GM23248 (cell line): ENCODE measurements at places on chromosomes 2 and 18.

- DNase-seq = peak; percentile 71
- H3K36me3 ChIP-seq = no peaks in the 10 kb centered on the region
- H3K4me3 ChIP-seq = no peak overlapping the region
Measured at GRCh38 chr2:71749671-71750101, 296.3 kb downstream of the DYSF start.

DNA sequence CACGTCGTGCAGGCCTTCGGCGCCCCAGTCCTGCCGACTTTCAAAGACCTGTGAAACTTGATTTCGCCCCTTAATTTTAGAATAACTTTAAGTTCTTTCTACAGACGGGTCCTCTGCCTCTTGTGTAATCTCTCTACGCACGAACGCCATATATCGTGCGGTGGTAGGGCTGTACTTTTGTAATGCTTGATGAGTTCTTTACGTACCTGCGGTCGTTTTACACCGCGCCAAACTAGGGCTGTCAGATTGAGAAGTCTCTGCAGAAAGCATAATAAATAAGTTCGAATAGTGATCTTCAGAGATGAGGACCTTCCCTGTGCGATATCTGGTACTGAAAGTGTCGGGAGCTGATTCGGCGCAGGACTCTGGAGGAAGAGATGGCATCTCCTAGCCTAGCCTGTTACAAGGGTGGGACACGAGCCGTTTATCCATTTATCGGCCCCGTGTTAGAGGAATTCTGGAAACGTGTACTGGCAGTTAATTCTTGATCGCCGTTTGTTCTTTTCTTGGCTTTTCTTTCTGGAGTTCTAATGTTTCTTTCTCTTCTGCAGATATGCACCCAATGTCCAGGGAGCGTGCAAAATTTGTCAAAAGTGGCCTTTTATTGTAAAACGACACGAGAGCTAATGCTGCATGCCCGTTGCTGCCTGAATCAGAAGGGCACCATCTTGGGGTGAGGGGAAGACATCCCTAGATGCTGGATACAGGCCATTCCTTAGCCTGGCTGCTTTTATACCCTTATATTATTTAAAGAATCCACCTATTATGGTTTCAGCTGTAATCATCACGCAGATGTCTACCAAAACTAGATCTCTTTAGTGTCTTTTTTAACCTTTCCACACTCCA lies 781 bp upstream of the SLC5A6 start:
- H3K4me3 ChIP-seq = peak overlapping the region; percentile 93
- H3K36me3 ChIP-seq = no peaks in the 10 kb centered on the region; the same call in 1 of the 2 replicates
- peaks cover 11% of the 10 kb centered on the region for H3K4me1 ChIP-seq
- DNase-seq = peak; percentile 86

GRCh38 chr2:240179186-240179815 lies 38.8 kb upstream of the OTOS start:
- no peak for DNase-seq
- no peak overlapping the region for H3K27ac ChIP-seq
- no peak overlapping the region for H3K4me3 ChIP-seq
- H3K4me1 ChIP-seq = no peaks in the 10 kb centered on the region
- peaks cover 84% of the 10 kb centered on the region for H3K27me3 ChIP-seq

DNA sequence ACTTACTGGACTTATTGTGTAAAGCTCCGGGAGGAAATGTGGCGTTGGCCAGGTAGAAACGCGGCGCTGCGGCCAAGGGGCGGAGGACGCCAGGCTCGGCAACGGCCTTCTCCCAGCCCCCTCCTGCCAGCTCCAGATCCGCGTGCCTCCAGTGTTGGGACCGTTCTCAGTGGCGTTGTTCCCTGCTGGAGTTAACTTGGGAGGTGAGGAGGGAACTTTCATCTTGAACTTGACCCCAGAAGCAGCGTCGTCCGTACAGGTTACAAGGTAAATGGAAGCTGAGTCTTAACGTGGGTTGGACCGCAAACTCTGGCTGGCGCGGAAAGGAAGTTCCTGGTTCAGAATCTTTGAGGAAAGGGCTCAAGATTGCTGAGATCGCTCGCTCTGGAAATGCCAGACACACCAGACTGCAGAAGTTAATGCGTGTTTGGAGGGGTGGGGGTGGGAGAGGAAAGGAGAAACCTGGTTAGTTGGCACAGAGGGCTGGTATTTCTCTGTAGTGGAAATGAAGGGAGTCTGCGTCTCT lies 1.3 kb downstream of the TANC1 start:
- peak overlapping the region; percentile 80 for H3K4me3 ChIP-seq
- no peaks in the 10 kb centered on the region for H3K27me3 ChIP-seq
- H3K27ac ChIP-seq = peak overlapping the region; percentile 84
- DNase-seq = peak; percentile 55
- no peaks in the 10 kb centered on the region for H3K36me3 ChIP-seq
- H3K4me1 ChIP-seq = peaks cover 8% of the 10 kb centered on the region; the same call in 1 of the 2 replicates

DNA sequence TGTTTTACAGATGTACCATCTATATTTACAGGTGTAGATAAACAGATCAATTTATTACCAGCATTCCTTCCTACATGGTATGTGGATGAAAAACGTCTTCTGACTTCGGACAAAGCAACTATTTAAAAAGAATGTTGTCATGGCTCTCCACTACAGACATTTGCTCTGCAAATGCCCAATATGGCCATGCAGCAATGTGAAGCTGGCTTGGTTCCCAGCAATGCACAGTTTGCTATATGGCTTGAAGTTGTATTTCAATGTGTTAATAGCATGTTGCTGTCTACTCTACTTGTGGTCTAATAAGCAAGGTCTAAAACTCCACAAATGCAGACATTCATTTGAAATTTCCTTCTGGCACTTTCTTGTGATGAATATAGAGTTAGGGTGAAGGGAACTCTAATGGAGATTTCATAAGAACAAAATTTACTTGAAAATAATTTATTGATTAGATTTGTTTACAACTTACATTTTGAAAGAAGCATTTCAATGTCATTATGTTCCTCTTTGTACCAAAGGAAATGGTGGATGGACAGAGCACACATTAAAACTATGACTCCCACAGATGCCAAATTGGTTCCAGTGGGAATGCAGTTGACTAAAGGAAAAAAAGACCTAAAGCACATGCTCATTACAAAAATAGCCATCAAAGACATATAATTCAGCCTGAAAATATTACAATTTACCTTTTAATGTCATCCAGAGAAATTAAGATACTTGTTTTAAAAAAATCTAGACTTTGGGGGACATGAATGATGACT lies 234.0 kb downstream of the DYM start:
- H3K4me3 ChIP-seq = no peak overlapping the region
- H3K27ac ChIP-seq = no peak overlapping the region; the same call in 1 of the 2 replicates
- peaks cover 34% of the 10 kb centered on the region for H3K4me1 ChIP-seq
- H3K27me3 ChIP-seq = no peaks in the 10 kb centered on the region
- H3K36me3 ChIP-seq = no peaks in the 10 kb centered on the region

- peaks cover 10% of the 10 kb centered on the region for H3K4me1 ChIP-seq
- no peak overlapping the region for H3K27ac ChIP-seq
- no peak for DNase-seq
- H3K36me3 ChIP-seq = no peaks in the 10 kb centered on the region
Measured at GRCh38 chr18:60894254-60894945, 438.8 kb upstream of the CDH20 start.

DNA sequence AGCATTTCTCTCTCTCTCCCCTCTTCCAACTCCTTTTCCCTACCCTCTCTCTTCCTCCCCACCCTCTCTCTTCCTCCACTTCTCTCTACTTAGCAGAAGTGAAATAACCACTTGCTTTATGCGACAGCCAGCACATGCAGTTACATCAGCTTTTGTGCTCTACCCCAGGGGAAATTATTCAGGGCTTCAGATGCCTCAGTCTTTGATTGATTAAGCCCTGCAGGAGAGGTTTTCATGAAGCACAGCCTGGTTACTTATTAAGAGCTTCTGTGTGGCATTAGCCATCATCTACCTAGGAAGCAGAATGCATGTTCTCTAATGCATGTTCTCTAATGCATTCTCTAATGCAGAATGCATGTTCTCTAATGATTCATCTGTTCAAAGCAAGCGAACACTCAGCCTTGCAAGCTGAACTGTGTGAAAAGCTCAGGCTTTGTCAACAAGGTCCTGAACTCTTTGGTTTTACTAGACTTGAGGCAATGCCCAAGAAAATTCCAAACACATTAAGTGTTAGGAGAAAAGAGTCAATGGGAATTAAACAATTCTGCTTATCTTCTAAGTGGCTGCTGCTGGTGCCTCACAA lies 56.1 kb downstream of the LHCGR start:
- H3K27me3 ChIP-seq = no peaks in the 10 kb centered on the region
- no peaks in the 10 kb centered on the region for H3K36me3 ChIP-seq
- peaks cover 21% of the 10 kb centered on the region for H3K4me1 ChIP-seq
- H3K4me3 ChIP-seq = no peak overlapping the region
- DNase-seq = peak; percentile 88

DNA sequence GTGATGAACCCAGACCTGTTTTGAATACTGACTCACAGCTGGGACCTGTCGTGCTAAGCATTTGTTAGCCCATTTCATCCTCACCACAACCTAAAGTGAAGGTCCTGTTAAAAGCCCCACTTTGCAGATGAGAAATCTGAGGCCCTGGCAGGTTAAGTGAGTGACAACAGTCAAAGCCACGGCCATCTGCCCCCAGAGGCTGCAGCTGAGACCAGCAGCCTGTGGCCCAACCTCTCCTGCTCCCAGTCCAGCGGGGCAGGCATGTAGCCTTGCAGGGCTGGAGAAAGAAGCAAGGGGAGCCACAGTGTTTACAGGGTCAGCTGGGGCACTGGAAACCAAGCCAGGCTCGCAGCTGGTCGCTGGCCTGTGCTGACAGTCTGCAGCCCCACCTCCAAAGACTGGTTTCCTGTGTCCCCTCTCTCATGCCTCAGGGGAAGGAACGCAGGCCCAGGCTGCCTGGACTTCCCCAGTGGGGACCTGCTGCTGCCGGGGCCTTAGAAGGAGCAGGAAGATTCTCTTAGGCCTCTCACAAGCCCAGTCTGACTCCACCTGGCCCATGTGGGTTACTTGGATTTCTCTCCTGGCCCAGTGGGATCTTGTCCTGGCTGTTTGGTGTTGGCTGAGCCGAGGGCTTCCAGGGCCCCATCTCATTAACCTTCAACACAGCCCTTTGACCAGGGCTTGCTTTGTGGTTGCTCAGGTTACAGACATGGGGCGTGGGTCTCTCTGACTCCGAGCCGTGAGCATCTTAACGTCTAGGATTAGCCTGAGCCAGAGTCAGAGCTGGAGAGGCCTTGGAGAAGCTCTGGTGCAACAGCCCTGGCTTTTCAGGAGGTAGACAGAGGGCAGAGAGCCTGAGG lies 1.7 kb downstream of the INPP5D start:
- DNase-seq = no peak
- no peak overlapping the region for H3K27ac ChIP-seq
- H3K27me3 ChIP-seq = no peaks in the 10 kb centered on the region
- H3K4me1 ChIP-seq = no peaks in the 10 kb centered on the region

DNA sequence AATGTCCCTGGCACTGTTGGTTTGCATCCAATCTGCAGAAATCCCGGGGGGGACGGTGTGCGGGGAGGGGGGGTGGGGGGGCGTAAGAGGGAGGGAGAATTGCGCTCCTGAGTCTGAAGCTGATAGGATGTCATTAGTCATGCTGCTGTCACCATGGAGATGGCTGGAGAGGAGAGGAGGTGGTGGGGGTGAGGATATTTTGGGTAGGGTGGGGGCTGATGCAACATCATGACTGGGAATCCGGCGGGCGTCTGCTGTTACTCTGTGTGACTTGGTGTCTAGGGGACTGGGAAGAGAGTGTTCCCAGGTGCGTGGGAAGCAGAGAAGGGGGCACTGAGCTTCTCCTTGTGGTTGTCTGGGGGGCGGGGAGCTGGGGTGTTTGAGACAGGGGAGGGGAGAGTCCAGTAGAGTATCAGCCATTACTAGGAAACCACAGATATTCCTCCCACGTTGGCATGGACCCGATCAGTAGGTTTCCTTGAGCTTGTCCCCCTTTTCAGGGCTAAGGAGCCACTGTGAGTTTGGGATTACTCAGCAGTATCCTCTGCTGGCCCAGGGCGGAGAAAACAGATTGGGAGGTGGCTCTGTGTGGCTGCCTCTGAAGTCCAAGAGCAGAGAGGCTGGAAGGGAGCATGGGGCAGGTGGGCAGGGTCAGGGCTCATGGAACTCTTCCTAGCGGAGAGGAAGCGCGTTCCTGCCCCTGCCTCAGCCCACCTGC lies 18.9 kb downstream of the TET3 start:
- peak overlapping the region; percentile 79 for H3K27ac ChIP-seq
- H3K36me3 ChIP-seq = no peaks in the 10 kb centered on the region
- H3K4me3 ChIP-seq = peak overlapping the region; percentile 87

GRCh38 chr2:237604960-237605359 lies 14.4 kb upstream of the RAB17 start:
- DNase-seq = peak; percentile 45
- H3K27ac ChIP-seq = no peak overlapping the region
- H3K4me1 ChIP-seq = peaks cover 10% of the 10 kb centered on the region
- H3K36me3 ChIP-seq = no peaks in the 10 kb centered on the region
- no peaks in the 10 kb centered on the region for H3K27me3 ChIP-seq
- H3K4me3 ChIP-seq = no peak overlapping the region

GRCh38 chr2:195320413-195320973 lies 336.5 kb upstream of the SLC39A10 start:
- peaks cover 35% of the 10 kb centered on the region for H3K4me1 ChIP-seq
- H3K27ac ChIP-seq = peak overlapping the region; percentile 15; the same call in 1 of the 2 replicates
- peak; percentile 18 for DNase-seq
- H3K27me3 ChIP-seq = no peaks in the 10 kb centered on the region
- H3K4me3 ChIP-seq = no peak overlapping the region
- no peaks in the 10 kb centered on the region for H3K36me3 ChIP-seq

GRCh38 chr2:169362118-169362893 lies at the start of gene LRP2:
LRP2 (minus strand) TSS chr2:169362534; CDS start chr2:169362399, 135 bp downstream.
- H3K4me1 ChIP-seq = peaks cover 3% of the 10 kb centered on the region; the same call in 1 of the 2 replicates
- no peaks in the 10 kb centered on the region for H3K36me3 ChIP-seq
- H3K27ac ChIP-seq = no peak within 1 kb of the TSS
- peaks cover 48% of the 10 kb centered on the region for H3K27me3 ChIP-seq
- H3K4me3 ChIP-seq = peak within 1 kb of the TSS; percentile 46

DNA sequence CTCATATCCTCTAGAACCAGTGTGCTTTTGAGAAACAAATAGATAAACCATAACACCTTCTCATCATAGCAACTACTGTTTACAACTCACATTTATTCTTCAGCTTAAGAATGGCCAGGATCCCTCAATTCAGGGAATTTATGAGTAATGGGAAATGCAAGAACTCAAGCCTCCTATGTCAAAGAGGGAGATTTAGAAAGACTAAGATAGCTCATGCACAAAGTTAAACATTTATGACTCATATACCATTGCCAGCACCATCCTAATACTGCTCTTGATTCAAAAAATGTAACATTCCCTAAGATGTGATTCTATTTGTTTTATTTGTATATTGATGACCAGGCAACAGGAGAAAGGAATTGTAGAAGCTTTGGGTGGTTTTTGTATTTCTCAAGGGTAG lies 172.8 kb downstream of the CYP26B1 start:
- H3K4me1 ChIP-seq = peaks cover 5% of the 10 kb centered on the region
- H3K36me3 ChIP-seq = no peaks in the 10 kb centered on the region
- H3K4me3 ChIP-seq = no peak overlapping the region
- peak overlapping the region; percentile 58; the same call in 1 of the 2 replicates for H3K27ac ChIP-seq

DNA sequence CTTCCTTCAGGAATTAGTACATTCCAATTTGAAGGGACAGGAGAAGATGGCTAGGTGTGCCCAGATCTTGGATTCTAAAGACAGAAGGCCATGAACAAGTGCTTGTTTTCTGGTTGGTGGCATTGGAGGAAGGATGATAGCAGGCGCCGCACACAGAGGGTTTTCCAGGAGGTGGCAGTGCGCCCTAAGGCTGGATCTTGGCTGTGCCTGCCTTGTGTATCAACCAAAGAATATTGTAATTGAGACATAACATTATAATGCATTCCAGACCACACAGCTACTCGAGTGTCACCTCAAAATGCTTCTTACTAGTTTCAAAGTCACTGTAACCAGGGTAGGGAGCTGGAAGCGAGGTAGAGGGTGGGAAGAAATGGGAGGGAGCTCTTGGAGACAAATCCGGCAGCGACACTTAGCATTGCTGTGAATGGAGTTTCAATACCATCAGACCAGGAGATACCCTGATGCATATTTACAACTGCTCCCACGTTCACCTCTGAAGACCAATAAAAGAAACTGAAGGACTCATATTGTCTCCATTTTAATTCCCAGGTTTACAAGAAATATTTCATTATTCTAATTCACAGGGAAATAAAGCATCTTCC lies 42.5 kb downstream of the CPO start:
- no peaks in the 10 kb centered on the region for H3K36me3 ChIP-seq
- peak; percentile 87 for DNase-seq
- H3K27ac ChIP-seq = no peak overlapping the region
